ENCODE measurements at places on chromosomes 2 and 18.

- DNase-seq = no peak
These were observed 180.8 kb downstream of the VAPA start for GRCh38 chr18:10094655-10095054.

- DNase-seq = no peak
These were observed 83.6 kb upstream of the OTX1 start for GRCh38 chr2:62966991-62967390.

DNA sequence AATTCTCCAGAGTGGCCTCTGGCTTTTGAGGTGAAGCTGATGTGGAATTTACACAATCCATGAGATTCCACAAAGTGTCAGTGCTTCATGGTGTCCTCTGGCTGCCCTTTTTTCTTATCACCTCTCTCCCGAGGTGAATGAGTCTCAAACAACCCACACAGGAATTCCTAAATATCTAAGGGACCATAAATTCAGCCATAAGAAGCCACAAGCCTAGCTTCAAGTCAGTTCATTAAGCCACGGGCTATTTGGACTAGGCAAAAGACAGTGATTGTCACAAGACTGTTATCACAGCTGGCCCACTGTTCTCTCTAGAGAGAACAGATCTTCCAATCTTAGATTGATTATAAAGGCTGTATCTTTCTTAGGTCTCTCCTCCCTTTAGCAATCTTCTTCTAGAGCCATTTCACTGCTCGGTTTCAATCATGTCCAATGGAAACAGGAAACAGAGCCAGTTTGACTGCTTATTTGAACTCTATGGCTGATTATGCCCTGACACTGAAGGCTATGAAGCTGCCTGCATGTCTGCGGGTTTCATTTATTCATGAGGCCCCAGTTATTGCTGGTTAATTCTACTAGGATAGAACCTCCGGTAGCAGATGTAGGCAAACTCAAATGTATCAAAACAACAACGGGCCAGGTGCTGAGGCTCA is 4.1 kb downstream of the NEMP2 start:
- no peak for DNase-seq

DNA sequence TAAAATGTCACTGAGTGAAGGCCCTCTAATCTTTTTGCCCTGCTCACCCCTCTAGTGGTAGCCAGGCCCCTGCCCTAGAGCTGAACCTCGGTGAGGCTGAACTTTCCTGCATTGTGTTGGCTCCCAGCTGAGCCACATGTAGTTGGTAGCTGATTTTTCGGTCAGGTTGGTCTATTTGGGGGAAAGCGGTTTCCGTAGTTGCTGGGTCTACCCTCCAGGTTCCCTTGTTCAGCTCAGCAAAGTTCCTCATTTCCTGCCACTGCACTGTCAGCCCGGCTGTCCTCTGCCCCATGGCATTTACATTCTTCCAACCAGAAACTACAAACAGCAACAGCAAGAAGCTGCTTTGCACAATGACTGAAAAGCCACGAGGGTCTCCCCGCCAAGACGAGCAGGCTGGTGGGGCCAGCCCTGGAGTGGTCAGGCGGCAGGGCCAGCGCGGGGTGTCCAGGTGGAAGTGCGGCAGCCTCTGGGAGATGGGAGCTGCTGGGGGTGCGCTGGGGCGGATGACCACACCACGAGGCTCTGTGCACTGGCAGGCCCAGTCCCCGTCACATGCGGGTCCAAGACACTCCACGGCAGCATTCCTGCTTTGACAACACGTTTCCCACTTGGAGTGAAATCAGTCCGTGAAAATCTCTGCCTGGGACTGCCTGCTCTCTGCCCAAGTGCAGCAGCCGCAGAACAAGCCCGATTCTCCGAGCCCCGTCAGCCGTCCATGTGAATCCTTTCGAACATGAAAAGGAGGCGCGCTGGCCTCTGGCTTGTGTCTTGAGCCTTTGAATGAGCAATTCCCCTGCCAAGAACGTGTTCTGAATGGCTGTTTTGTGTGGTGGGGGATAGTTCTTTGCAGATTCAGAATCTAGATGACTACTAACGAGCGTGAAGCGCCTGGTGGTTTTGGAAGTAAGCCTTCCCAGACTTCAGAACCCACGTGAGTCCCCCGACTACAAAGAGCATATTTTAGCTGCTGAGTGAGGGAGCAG is 159.4 kb downstream of the ASB1 start:
- no peak for DNase-seq

- peak; percentile 86 for DNase-seq
These were observed 118.4 kb downstream of the BMPR2 start for GRCh38 chr2:202494300-202495229.
